ENCODE measurements at places on chromosomes 4 and X.

GRCh38 chr4:108043526-108043925 is 53.8 kb downstream of the HADH start:
- DNase-seq, result no peak

DNA sequence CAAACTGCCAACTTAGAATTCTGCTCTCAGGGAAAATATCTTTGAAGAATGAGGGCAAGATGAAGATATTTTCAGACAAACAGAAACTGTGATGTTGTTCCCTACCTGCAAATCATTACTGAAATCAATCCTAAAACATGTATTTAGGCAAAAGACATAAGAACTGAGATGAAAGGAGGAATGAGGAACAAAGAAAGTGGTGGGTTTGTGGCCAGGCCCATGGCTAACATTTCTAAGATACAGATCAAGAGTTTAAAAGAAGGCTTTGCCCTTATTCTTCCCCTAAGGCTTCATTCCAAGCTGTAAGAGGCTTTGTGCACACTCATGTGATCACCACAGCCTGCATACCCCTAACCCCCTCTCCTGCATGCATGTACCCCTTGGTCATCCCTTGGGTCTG is 46.5 kb downstream of the ADGRG2 start:
- DNase-seq, result no peak

DNA sequence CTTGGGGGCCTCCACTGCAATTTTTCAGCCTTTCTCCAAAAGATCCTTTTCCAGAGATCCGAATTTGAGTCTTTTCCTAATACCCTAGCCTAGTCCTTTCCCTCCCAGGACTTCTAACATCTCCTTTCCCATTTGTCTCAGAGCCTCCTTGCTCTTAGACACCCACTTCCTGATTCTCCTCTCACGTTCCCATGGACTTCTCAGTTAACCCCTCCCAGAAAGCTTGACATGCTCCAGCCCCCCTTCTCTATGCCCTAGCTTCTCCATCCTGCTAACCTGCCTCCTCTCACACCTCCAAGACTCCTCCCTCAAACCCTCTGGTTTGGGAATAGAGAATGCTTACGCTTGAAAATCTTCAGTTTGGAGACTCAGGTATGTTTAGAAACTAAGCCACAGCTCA is 2.5 kb downstream of the UBA1 start:
- DNase-seq, result no peak

DNA sequence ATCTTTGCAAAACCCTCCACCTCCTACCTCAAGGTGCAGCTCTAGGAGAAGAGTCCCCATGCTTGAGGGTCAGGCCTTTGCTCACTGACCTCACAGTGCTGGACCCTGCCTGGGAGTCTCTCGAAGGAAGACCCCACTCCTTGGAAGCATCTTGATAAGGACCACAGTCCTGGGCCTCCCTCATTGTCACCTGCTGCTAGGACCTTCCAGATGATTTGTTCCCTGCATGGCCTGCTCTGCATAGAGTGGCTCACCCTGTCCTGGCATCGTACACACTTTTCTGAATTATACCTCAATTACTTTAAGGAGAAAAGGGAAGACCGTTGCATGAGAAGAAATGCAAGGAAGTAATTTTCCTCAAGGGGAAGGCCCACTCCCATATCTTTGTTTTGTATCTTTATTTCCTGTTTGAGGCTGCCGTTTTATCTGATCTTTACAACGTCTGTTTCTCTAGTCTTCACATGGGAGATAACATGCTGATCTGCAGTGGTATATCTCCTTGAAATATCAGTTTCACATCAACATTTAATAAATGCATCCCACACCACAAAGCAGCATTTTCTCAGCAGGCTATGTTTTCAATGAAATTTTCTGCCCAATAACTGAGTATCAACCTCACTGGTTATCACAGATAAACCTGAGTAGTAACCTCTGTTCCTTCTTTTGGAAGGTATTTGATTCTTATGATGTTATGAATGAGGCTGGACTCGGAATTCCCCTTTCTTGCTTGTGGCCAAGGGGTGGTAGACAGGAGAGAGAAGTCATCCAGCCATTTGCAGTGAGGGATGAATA is 15.0 kb upstream of the AKAP17A start:
- no peak for DNase-seq

DNA sequence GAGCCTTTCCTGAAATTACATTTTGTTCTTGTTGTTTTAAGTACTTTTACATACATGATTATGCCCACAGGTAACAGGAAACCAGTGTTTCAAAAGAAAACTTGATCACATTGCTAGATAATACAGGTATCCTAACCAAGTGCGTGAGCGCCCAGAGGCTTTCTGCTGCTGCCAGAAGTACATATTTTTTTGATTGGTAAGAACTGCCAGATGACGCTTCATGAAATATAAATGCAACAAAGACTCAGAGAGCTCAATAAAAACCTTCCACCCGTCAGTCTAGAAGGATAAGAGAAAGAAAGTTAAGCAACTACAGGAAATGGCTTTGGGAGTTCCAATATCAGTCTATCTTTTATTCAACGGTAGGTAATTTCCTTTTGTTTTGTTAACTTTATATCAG is at the start of gene EPGN:
Gene EPGN (plus strand): TSS at position 256 of the 400 bp plus-strand sequence. CDS start 64 bp downstream, at position 320.
- no peak for DNase-seq
